ENCODE measurements at places on chromosomes 7 and 10.

DNA sequence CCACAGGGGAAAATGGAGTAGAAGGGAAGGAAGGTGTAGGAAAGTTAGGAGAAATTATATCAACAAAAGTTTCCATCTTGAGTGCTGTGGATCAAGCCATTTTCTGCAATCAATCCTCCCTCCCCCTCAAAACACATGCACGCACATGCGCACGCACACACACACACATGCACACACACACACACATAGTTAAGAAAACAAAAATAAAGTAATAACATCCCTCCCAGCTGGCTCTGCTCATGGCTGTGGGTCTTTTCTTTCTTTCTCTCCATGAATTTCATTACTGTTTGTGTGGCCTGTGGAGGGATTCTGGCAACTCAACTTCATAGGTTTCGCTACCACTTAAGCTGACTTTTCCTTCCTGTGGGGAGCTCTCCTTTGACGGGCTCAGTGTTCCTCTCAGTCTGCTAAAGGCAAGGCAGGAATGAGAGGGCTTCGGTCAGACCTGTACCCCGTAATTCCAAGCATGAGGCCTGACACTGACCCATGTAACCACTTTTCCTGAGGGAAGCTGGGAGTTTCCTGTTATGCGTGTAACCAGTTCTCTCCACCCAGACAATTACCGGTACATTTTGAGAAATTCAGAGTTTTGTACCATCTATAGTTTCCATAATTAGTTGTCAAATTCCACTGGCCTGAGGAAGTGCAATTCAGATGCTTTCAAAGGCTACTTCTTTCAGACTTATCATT is 79.8 kb downstream of the ZNF92 start:
- DNase-seq, result no peak

DNA sequence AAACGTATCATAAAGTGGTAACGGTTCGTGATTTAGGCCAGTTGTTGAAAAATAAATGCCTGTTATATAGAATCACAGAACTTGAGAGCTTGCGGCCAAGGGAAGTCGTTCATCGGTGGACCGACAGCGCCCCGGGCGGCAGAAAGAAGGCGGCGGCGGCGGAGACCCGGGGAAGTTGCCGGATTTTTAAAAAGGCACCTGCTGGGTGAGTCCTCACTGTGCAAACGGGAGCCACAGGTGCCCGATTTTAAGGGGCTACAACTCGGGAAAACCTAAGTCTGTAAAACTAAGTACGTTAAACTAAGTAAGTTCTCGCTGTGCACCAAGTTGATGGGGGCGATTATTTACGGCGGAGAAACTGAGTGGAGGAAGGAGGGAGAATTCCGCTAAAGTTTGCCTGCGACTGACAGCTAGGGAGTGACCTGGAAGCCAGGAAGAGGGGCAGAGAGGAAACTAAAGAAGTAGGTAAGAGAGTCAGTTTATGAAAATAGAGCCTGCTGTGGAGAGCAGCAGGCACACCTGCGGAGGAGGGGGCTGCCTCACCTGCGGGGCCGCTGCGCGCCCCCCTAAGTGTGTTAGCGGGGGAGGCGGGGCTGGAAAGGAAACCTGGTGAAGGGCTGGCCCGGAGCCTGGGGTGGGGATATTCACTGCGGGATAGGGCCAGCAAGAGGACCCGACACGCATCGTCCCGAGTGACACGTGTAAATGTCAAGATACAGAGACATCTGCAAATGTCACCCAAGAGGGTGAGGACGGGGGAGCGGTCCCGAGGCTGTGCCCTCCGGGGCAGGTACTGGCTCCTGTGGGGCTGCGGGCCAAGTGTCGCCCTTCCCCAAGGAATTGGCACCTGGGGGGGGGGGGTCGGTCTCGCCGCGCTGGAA is 996 bp downstream of the ADAM12 start:
- DNase-seq, result peak; percentile 91

- no peak for DNase-seq
Measured at GRCh38 chr7:43630482-43630881, 47.6 kb downstream of the STK17A start.

DNA sequence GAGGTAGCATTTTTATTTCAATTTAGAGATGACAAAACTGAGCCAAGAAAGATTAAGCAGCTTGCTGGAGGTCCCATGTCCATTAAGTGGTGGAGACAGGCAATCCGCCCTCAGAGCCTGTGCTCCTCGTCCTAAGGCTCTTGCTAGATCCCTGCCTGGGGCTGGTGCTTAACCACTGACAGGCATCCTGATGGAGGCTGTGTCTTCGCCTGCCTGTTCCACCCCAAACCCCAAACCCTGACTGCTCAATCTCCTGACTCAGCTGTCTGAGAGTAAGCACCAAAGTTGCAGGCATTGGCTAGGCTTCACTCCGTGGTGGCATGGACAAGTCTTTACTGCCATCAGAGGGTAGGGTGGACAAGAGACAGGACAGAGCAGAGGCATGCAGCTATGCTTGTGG is 209.4 kb downstream of the POU6F2 start:
- no peak for DNase-seq

DNA sequence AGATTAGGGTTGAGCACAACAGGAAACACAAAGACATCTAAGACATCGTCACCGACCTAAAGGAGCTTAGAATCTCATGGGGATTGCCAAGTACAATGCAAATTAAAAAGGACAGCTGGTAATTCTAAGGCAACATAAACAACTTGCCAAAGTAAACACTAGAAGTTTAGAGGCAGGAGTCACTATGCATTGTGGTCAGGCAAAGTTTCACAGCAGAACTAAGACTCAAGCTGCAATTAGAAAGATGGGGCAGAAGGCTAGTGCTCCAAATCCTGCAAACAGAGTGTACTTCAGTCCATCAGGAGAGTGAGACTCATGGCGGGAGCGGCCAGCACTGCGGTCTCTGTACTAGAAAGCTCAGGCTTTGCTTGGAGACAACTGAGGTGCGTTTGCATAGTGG is 52.7 kb downstream of the HIPK2 start:
- peak; percentile 90 for DNase-seq

Data from astrocyte of the spinal cord (primary cell).